ENCODE measurements at places on chromosomes 16 and 17. TPM values are rescaled to one million over a fixed set of nuclear protein-coding genes. Genes with fewer than 3 reads are reported as not detected.

BIRC5 gene
- total RNA-seq = 140 TPM

ABI3 gene
- 0.12 TPM for total RNA-seq

E4F1 gene
- total RNA-seq = 40.7 TPM

ANKRD40CL gene
- total RNA-seq = 0.57 TPM

KRT32 gene
- total RNA-seq = 0.42 TPM

TP53TG3B gene
- not detected for total RNA-seq

SPPL2C gene
- not detected for total RNA-seq

DNA sequence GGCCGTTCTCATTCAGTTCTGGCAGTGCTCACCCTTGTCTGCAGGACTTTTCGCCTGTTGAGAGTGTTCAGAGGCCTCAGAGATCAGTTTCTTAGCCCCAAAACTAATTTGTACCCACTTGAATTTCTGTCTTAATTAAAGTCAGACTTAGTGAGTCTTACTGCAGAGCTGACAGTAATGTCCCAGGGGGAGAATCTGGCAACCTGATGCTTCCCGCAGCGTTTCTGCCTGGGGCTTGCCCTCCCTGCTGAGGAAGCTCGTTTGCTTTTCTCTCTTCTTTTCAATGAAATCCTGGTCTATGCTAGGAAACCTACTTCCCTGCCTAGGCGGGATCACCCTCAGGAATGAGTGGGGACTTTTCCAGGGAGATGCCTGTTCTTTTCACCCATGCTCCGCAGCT lies 25.3 kb downstream of the DBNDD1 start:
- H3K36me3 ChIP-seq = peaks cover 62% of the 10 kb centered on the region
- no peak for DNase-seq
- peak overlapping the region; percentile 96 for H3K27ac ChIP-seq
- H3K27me3 ChIP-seq = no peaks in the 10 kb centered on the region
- no peaks in the 10 kb centered on the region for H3K4me1 ChIP-seq
- H3K4me3 ChIP-seq = no peak overlapping the region

- no peak overlapping the region for H3K27ac ChIP-seq
- H3K27me3 ChIP-seq = 0 out of 2 replicates have a peak, but pooled peaks cover 13% of the 10 kb centered on the region
- peaks cover 9% of the 10 kb centered on the region for H3K4me1 ChIP-seq
- no peaks in the 10 kb centered on the region for H3K36me3 ChIP-seq
Observed at GRCh38 chr17:35315283-35315682, 58.1 kb downstream of the SLFN11 start.

- no peaks in the 10 kb centered on the region for H3K36me3 ChIP-seq
- H3K4me3 ChIP-seq = no peak overlapping the region
Observed at GRCh38 chr16:49120631-49121030, 161.0 kb downstream of the CBLN1 start.

GRCh38 chr17:68205808-68206720 lies 41.8 kb upstream of the AMZ2 start:
- H3K36me3 ChIP-seq = peaks cover 3% of the 10 kb centered on the region
- peak overlapping the region; percentile 82 for H3K4me3 ChIP-seq
- no peak for DNase-seq

GRCh38 chr16:88595101-88595500 lies 24.9 kb downstream of the ZC3H18 start:
- peaks cover 44% of the 10 kb centered on the region for H3K36me3 ChIP-seq
- no peaks in the 10 kb centered on the region for H3K4me1 ChIP-seq
- no peak overlapping the region for H3K4me3 ChIP-seq
- no peak for DNase-seq
- H3K27ac ChIP-seq = no peak overlapping the region

DNA sequence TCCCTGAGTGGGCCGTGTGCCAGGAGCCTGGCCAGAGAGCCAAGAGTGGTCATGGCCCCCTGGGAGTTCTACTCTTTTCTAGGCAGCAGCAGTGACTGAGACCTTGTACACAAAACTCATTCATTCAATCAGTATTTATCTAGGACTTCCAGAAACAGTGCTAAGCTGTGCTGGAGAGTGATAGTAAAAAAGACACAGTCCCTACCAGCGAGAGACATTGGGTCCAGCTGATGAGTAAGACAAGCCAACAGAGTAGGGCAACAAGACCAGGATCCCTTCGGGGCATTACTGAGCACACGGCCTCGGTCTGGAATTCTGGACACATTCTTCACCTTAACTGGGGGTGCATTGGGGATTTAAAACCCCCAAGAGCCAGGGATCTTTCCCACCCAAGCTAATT lies 20.2 kb downstream of the CBX4 start:
- H3K27me3 ChIP-seq = no peaks in the 10 kb centered on the region
- no peaks in the 10 kb centered on the region for H3K36me3 ChIP-seq
- DNase-seq = no peak
- H3K4me1 ChIP-seq = no peaks in the 10 kb centered on the region

DNA sequence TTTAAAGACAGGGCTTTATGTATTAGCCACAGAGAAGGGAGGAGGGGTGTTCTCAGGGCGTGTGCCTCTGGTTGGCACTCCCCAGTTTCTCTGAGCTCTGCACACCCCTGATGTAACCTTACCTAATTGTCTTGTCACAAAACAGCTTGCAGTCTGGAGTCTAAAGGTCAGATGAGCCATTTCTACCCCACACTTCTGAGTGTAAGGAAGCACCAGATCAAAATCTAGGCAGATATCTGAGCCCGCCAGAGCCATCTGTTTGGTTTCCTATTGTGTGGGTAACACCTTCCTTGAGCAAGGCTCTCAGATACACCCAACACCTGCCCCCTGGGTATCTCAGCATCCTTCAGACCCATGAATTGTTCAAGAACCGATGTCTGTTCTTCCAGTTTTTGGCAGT lies 15.5 kb downstream of the CDH1 start:
- no peak for DNase-seq
- H3K4me1 ChIP-seq = peaks cover 44% of the 10 kb centered on the region
- no peak overlapping the region for H3K4me3 ChIP-seq

DNA sequence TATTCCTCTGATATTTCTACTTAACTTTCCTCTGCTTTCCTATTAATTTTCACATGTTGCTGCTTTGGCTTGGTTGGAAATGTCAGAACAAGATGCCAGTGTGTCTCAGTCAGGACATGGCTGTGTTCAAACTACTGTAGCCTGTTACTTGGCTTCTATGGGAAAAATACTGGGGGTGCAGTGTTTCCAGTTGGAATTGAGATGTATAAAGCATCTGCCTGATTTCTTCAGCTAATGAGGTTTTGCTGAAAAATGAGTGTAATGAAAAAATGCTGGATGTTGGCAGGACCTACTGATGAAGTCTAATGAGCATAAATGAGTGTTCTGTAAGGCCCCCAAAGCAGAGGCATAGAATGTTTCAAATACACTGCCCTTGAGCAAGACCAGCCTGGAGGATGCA lies 166.6 kb downstream of the PHKB start:
- H3K36me3 ChIP-seq = no peaks in the 10 kb centered on the region
- H3K27ac ChIP-seq = no peak overlapping the region
- no peak for DNase-seq
- H3K4me3 ChIP-seq = no peak overlapping the region
- H3K27me3 ChIP-seq = no peaks in the 10 kb centered on the region

DNA sequence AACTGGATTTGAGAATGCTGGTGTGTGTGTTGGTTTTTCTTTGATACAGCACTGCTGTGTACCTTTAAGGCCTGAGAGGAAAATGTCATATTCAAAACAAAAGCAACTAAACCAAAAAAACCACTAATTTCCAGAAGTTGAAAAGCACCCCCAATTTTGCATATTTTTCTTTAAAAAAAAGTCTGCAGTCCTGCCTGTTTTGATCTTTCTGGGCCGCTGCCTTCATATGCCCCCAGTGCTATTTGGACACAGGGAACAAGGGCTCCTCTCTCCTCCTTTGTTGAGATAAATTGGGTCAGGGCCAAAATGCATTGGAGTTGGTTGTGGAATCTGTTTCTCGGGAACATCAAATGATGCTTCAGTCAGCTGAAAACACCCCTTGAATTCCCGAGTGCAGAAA lies 26.9 kb downstream of the GPT2 start:
- H3K4me3 ChIP-seq = no peak overlapping the region
- no peaks in the 10 kb centered on the region for H3K27me3 ChIP-seq
- H3K27ac ChIP-seq = no peak overlapping the region
- no peaks in the 10 kb centered on the region for H3K36me3 ChIP-seq
- H3K4me1 ChIP-seq = no peaks in the 10 kb centered on the region

- no peaks in the 10 kb centered on the region for H3K4me1 ChIP-seq
- no peak overlapping the region for H3K27ac ChIP-seq
- H3K4me3 ChIP-seq = no peak overlapping the region
- DNase-seq = no peak
Observed at GRCh38 chr16:29198731-29199521, 207.6 kb downstream of the NPIPB11 start.

DNA sequence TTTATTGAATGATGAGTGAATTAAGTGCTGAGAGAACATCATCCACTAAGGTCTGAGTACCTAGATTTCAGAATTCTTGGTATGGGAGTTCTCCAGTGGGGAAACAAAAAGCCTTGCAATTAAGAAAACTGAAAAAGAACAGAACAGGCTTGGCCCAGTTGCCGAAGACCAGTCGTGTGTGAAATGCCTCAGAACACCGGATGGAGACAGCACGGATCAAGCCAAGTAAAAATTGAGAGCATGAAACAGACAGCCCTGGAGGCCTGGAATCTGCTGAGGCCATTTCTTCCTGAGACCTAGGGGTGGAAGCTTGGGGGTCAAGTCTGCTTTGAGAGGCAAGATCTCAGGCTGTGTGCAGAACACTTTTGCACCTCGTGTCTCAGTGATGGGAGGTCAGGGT lies 43.3 kb downstream of the GRIN2A start:
- H3K36me3 ChIP-seq = no peaks in the 10 kb centered on the region
- H3K4me1 ChIP-seq = no peaks in the 10 kb centered on the region
- peaks cover 36% of the 10 kb centered on the region for H3K27me3 ChIP-seq
- no peak for DNase-seq
- H3K4me3 ChIP-seq = no peak overlapping the region
- no peak overlapping the region for H3K27ac ChIP-seq

- no peak overlapping the region for H3K27ac ChIP-seq
- no peaks in the 10 kb centered on the region for H3K27me3 ChIP-seq
- H3K36me3 ChIP-seq = no peaks in the 10 kb centered on the region
- no peak for DNase-seq
- H3K4me3 ChIP-seq = no peak overlapping the region
- H3K4me1 ChIP-seq = peaks cover 14% of the 10 kb centered on the region
Observed at GRCh38 chr17:80850817-80851216, 140.8 kb upstream of the CHMP6 start.

DNA sequence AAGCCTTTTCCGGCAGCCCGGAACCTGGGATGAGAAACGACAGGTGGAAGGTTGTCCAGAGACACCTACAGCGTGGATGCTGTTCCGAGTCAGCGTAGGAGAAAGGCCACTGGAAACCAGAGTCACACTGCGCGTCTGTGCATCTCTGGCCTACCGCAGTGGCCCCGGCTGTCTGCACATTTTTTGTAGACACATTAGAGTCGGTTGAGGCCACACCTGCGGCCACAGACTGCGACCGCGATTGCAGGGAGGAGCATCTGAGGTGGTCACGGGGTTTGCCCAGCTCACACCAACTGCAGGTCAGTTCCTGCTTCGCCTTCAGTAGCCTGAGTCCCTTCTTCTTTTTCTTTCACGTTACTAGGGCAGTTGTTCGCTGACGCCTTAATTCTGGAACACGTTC lies 52.4 kb downstream of the WDR45B start:
- H3K36me3 ChIP-seq = peaks cover 31% of the 10 kb centered on the region
- no peak for DNase-seq
- no peak overlapping the region for H3K27ac ChIP-seq

GRCh38 chr17:38875477-38876075 lies 5.7 kb downstream of the LASP1 start:
- H3K4me1 ChIP-seq = peaks cover 93% of the 10 kb centered on the region
- peaks cover 12% of the 10 kb centered on the region for H3K36me3 ChIP-seq
- H3K4me3 ChIP-seq = no peak overlapping the region
- H3K27me3 ChIP-seq = no peaks in the 10 kb centered on the region

Data from HCT116 (cell line).